ENCODE measurements at places on chromosomes 7 and 10.

- DNase-seq: no peak
Observed at GRCh38 chr7:48438206-48438605, 266.9 kb downstream of the ABCA13 start.

DNA sequence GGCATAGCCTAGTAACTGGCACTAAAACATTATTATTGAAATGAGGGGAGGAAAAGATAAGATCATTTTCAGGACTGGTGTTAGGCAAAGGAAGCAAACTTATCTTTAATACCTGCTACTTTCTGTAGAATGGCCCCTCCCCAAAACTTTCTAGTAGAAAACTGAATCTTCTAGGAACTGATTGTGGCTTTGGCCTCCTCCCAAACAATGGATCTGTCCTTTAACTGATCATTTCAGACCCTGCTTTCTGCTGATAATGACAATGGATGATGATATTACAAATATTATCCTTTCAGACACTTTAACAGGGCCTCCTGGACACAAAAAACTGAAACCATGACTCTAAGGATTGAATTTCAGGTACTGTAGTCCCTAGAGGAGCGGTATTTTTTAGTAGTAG lies 55.1 kb downstream of the EZH2 start:
- no peak for DNase-seq

- DNase-seq: no peak
Observed at GRCh38 chr7:39554583-39555165, 11.5 kb upstream of the YAE1 start.

GRCh38 chr10:124004663-124005004 lies 88.8 kb downstream of the CHST15 start:
- DNase-seq: peak; percentile 71

- no peak for DNase-seq
Observed at GRCh38 chr7:140263277-140263676, 86.5 kb upstream of the KDM7A start.

DNA sequence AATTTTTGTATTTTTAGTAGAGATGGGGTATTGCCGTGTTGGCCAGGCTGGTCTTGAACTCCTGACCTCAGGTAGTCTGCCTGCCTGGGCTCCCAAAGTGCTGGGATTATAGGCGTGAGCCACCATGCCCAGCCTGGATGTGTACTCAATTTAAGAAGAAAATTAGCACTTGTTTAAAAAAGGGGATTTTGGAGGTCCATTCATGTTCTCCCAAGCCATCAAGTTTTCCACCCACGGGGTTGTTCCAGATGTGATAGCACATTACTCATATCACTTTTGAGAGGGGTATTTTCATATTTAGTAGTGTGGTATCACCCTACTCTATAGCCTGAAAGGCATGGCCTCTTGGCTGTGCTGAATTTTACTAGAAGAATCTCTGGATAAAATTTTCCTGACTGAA lies 10.5 kb upstream of the SLC26A3 start:
- DNase-seq: no peak

- no peak for DNase-seq
Observed at GRCh38 chr7:83054472-83054871, 108.2 kb downstream of the PCLO start.

- no peak for DNase-seq
Observed at GRCh38 chr7:115233809-115234208, 311.9 kb downstream of the MDFIC start.

DNA sequence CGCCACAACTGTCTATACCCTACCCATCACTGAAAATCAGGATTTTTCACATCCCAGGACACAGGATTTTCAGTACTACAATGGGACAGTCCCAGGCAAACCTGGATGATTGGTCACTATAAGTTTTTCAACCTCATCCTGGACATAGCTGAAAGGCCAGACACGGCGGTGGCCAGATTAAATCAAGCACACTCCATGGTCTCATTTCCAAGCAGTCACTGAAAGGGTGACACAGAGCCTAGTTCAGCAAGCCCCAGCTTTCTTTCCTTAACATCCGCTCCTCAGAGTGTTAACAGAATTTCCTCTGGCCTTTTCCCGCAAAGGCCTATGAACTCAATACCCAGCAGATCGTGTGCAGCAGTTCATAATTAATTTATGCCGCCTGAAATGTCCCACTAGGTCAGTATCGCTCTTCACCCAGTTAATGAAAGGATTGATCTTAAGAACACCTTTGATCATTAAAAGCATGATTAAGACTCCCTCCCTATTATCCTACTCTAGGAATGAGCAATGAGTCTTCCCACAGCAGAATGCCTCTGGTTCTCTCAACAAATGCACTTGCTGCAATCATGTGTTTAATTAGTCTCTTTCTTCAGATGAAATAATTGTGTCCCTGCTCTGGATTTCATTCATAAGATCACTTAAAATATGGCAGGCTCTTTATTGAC lies 104.0 kb upstream of the NANOS1 start:
- no peak for DNase-seq

DNA sequence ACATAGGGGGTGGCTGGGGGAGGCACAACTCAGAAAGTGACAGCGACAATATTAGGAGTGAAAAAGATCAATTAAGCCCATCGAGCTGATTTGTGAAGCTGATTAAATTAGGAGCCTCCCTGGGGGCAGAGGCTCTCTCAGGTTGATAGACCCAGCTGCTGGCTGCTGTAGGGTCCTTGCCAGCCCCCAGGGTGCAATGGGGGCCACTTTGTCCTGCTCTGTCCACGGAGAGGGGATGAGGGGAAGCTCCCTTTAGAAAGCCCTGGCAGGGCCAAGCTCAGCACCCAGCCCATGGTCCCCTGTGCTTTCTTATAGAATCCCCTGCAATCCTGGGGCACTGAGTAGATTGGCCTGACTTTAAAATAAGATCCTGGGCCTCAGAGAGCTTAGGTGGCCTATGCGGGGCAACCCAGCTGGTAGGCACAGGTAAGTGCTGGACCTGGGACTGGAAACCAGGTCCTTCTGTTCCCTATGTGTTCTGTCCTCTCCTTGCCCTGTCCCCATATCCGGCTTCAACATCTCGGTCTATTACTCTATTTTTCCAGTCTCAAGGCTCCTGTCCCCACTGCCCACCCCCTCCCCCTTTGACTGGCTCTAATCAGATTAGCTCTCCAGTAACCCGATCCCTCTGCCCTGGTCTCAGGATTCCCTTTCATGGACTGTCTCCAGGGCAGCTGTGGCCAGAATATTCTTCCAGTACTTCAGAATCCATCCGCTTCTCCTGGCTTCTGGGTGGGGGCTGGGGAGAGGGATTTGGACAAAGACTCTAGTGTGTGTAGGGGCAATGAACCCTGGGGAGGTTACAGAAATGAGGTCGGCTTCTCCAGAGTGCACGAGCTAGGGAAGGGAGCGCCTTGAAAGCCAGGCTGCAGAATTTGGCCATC lies 259.6 kb downstream of the RPS24 start:
- DNase-seq: peak; percentile 24

GRCh38 chr10:58444876-58445275 lies 59.7 kb downstream of the TFAM start:
- DNase-seq: no peak

GRCh38 chr7:25844102-25844870 lies 307.7 kb upstream of the NFE2L3 start:
- DNase-seq: no peak

DNA sequence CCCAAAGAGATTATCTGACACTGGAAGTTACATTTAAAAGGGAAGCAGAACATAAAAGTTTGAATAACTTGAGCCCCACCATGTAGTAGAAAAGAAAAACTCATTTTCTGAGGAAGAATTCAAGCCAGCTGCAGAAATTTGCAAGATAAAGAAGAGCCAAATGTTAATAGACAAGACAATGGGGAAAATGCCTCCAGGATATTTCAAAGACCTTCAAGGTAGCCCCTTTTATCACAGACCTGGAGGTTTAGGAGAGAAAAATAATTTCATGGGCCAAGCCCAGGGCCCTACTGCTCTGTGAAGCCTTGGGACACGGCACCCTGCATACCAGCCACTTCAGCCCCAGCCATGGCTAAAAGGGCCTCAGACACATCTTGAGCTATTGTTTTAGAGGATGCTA lies 18.4 kb upstream of the AKR1C1 start:
- no peak for DNase-seq

- no peak for DNase-seq
Observed at GRCh38 chr10:18743926-18744325, 84.7 kb downstream of the ARL5B start.

- DNase-seq: no peak
Observed at GRCh38 chr10:124450783-124451057, 885 bp upstream of the NKX1-2 start.

DNA sequence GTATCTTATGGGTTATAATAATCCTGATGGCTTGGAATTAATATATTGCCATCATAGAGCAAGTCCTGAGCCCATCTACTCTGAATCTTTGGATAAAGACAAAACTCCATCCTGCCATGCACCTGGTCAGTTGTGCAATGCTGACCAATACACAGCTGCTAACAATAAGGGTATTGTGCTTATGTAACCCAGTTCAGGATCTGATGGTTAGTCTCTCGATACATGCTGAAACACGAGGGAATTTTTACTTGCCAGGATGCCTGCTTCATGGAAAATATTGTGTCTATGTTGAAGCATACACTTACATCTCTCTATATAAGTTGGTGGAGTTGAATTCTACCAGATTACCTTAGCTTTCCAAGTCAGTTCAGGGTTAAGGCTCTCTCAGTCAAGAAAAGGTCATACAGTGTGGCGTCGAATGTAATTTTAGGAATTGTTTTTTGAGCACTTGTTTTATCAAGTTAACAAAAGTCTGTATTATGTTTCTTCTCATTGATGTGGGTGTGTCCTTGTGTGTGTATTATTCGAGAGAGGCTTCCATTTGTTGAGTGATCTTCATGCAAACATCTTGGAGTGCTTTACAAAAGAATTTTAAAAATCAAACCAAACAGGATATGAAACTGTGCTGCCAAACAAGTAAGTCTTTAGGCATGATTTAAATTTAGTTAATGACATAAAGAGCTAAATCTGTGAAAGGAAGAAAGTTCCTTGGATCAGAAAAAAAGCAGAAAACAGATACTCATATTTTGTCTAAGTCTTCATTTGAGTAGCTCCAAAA lies 449.1 kb downstream of the SUGCT start:
- DNase-seq: peak; percentile 74

DNA sequence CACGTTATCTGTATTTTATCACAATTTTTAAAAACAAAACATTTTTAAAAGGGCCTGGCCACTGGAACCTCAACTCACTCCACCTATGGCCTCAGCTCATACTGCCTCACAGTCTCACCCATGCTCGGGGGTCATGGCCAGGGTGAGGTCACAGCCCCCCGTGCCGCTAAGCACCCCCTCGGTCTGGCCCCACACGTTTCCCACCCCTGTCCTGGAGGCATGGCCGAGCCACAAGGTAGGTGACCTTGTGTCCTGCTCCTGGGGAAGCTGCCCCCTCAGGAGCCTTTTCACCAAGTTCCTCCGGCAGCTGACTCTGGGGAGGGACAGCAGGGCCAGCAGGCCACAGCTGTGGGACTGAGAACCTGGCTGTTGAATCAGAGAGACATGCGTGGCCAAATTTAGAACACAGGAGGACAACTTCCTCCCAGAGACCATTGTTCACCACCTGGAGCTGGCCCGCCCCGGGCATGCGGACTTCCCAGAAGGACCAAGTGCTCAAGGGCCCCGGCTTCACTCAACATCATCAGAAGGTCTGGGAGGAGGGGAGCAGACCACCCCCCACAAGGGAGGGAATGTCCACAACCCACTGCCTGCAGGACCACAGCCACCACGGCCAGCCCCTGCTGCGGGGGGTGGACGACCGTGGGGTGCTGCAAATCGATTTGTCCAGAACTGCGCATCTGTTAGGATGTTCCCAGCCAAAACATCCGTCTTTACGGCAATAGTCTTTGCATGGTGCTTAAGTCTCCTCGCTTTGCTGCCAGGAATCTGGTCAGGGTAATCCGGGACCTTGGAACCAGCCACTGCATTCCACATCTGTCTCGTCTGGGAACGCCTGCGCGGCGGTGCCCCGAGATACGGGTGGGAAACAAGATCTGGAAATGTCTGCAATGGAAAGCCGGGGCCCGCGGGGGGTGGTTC lies 48.6 kb upstream of the PDGFA start:
- no peak for DNase-seq

- no peak for DNase-seq
Observed at GRCh38 chr7:152959610-152960009, 200.1 kb downstream of the ACTR3B start.

GRCh38 chr10:119283387-119283786 lies 76.0 kb downstream of the GRK5 start:
- DNase-seq: no peak

DNA sequence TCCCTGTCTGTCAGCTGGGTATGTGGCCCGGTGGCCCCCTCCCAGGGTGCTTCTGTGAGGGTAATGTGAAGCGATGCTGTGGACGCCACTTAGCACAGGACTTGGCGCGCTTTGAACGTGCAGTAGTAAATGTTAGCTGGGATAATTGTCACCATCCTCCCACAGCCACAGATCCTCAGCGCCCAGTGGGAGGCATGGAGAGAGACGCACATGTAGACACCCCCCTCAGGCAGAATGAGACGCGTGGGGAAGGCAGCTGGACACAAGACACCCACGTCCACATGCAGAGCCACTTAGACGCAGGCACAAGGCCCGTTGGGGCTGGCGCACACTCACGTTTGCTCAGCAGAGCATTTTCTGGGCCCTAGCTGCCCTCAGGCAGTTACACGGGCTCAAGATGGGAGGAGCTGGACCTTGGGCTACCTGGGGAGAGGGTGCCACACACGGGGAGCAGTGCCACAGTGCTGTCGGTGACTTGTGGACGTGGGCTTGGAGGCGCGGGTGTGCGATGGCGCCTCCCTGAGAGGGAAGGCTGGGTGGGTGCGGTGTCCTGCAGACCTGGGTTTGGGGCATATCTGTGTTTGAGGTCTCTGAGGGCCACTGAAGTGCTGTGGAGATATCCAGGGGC lies 26.4 kb downstream of the ADCYAP1R1 start:
- no peak for DNase-seq

GRCh38 chr10:76209135-76209534 lies 777.7 kb downstream of the LRMDA start:
- DNase-seq: no peak

- DNase-seq: no peak
Observed at GRCh38 chr7:42605406-42606192, 306.3 kb downstream of the C7orf25 start.

GRCh38 chr10:24453973-24454372 lies 245.0 kb downstream of the KIAA1217 start:
- no peak for DNase-seq

- no peak for DNase-seq
Observed at GRCh38 chr10:69578508-69578991, 5.3 kb upstream of the NEUROG3 start.

All from HepG2 (cell line).